ENCODE measurements at places on chromosomes 2 and 18.

- DNase-seq: no peak
Measured at GRCh38 chr18:37937287-37937686, 371.7 kb upstream of the CELF4 start.

DNA sequence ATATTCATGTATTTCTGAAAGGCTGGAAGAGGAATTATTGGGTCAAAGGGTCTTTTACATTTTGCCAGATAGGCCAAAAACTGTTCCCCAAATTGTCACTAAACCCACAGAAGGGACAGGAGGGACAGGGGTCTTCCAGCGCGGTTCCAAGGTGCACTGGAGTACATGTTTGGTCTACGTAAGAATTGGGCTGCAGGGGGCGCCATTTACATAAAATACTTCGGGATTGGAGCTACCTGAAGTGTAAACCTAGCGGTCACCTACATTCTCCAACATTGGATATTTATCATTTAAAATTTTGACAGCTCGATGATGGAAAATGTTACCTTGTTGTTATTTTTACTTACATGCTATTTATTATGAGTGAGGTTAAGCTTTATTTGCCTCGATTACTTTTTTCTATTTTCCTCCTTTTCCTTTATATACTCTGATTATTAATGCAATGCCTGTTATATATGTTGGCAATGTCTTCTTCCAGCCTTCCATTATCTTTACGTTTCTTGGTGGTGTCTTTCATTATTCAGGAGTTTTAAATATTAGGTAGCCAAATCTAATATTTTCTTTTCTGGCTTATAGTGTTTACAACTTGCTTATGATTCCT lies 43.0 kb upstream of the RAB6C start:
- DNase-seq: no peak

GRCh38 chr2:69241093-69241492 lies 145.9 kb downstream of the GFPT1 start:
- no peak for DNase-seq

DNA sequence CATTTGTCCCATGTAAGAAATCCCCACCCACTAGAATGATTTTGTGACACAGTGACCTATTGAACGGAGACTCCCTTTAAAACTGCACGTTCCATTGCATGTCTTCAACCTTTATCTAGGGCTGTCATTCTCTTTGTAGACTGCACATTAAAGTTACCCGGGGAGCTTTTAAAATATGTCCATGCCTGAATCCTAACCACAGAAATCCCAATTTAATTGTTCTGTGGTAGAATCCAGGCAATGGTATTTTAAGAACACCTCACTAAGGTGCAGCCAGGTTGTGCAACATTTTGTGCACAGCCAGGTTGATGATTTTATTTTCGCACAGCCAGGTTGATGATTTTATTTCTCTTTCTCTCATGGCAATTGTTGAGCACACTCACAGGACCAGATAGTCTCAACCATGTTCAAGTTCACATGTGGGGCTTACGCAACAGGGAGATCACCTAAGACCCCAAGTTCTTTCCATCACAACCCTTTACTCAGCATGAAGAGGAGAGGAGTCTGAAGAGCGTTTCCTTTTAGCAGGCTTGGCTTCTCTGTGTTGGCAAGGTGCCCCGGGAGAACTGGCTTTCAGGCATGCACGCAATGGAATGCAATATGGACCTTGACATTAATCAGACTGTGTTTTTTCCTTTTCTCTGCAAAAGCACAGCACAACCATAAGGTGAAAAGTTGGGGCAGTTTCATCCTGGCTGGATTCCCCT lies 467.3 kb upstream of the ETAA1 start:
- DNase-seq: peak; percentile 90

- no peak for DNase-seq
Measured at GRCh38 chr2:39948016-39948719, 169.1 kb upstream of the THUMPD2 start.

DNA sequence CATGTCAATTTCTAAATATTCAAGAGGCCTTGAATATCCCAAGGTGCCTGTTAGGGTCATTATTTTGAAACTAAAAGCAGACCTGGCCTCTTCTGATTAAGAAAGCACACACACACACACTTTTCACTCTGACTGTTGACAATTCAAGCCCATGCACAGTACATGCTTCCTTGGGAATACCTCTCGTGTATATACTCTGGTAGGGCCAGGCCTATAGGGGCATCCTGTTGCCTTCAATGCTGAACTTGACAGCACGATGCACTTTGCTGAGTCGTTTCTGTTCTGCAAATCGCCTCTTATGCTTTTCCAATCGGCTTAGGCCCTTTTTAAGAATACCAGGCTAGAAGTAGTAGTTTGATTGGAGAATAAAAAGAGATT lies 40.6 kb downstream of the IWS1 start:
- DNase-seq: no peak

DNA sequence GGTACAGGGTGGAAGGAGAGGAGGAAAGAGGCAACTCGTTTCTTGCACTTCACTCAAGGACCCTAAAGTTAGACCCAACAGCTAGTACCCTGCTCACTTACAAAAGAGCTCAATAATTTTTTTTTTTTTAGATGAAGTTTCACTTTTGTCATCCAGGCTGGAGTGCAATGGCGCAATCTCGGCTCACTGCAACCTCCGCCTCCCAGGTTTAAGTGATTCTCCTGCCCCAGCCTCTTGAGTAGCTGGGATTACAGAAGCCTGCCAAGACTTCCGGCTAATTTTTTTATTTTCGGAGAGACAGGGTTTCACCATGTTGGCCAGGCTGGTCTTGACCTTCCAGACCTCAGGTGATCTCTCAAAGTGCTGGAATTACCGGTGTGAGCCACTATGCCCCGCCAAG lies 4.1 kb downstream of the ASB3 start:
- no peak for DNase-seq

- no peak for DNase-seq
Measured at GRCh38 chr18:56962322-56962721, 184.6 kb upstream of the BOD1L2 start.

- no peak for DNase-seq
Measured at GRCh38 chr2:135320465-135321355, 210.3 kb downstream of the ZRANB3 start.

DNA sequence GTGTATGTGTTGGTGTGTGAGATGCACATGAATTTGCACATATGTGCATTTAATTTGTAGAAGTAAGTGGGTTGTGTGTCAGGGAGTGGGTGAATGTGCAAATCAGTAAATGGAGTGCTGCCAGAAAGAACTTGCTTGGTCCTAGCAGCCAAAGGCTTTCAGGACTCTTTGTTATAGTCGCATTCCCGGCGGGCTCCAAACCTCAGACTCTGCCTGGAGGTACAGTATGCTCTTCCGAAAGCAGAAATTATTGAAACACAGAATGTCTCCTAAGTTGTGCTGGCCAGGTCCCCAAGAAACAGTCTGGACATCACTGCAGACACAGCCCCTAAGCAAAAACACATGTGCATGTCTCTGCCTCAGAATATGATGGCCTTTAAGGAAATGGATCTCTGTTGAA lies 232.4 kb downstream of the INSIG2 start:
- no peak for DNase-seq

- DNase-seq: no peak
Measured at GRCh38 chr18:44897816-44898215, 217.1 kb downstream of the SETBP1 start.

DNA sequence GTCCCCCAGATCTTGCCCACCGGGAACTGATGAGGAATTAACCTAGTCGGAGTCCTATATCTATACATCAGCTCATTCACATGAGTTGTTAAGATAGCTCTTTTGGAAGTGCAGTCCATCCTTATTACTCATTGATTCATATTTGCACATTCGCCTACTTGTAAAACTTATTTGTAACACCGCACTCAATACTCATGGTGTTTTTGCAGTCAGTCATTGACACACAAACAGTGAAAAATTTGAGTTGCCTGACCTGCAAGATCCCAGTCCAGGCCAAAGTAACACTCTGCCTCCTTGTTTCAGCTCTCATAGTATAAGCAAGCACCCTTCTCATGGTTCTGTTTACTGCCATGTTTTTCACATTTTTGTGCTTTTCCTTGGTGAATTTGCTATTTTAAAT lies 180.6 kb downstream of the CTIF start:
- DNase-seq: no peak

- DNase-seq: no peak
Measured at GRCh38 chr18:45050712-45051601, 370.3 kb downstream of the SETBP1 start.

GRCh38 chr18:27668158-27668557 lies 483.1 kb upstream of the CHST9 start:
- DNase-seq: no peak

DNA sequence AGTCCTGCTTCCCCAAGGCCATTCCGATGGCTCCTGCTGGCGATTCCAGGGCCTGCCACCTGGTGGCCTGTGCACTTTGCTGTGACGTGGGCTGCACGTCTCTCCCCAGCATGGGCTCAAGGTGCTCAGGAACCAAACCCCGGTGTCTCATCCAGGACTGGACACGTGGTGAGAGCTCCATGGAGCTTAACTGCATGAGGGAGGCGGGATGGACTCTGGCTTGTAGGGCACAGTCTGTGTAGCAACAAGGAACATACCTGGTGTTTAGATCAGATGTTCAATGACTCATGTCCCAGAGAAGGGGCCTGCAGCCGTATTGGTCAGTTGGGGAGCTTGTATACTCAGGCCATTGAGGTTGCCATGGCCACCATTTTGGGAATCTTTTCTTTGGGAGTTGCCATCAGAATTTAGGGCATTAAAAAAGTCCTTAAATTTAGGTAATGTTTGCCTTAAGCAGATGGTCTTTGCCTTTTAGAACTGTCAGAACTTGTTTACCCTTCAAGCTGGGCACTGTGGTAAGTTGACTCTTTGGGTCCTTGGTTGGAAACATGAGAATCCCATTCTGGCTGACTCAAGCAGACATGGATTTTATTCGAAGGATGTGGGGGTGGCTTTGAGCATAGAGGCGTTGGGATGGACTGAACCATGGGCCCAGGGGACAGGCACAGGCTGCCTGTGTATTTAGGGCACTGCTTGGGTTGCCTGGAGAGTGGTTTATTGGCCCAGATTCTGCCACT lies 21.0 kb downstream of the AGAP1 start:
- DNase-seq: no peak

DNA sequence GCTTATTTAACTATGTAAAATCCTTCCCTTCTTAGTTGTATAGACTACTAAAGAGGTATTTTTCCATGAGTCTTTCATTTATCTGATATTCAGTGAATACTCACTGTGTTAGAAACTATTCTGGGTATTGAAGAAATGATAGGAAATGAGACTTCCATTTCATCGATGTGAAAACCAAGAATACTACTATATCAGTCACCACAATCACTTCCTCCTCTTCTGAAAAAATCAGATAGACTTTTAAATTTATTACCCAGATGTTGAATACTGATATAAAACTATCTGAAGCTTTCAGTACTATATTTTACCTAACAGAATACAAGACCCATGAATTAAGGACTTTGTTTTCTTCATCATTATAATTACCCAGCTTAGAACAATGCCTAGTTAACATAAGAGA lies 1801.1 kb upstream of the CELF4 start:
- no peak for DNase-seq

GRCh38 chr2:221969087-221969829 lies 329.5 kb downstream of the PAX3 start:
- no peak for DNase-seq

GRCh38 chr18:36403896-36404820 lies 106.6 kb downstream of the FHOD3 start:
- no peak for DNase-seq

- DNase-seq: no peak
Measured at GRCh38 chr2:241746084-241746483, 11.7 kb downstream of the D2HGDH start.

GRCh38 chr2:122635686-122636085 lies 880.2 kb downstream of the TSN start:
- DNase-seq: no peak

GRCh38 chr2:170362313-170362870 lies 184.4 kb downstream of the MYO3B start:
- no peak for DNase-seq

DNA sequence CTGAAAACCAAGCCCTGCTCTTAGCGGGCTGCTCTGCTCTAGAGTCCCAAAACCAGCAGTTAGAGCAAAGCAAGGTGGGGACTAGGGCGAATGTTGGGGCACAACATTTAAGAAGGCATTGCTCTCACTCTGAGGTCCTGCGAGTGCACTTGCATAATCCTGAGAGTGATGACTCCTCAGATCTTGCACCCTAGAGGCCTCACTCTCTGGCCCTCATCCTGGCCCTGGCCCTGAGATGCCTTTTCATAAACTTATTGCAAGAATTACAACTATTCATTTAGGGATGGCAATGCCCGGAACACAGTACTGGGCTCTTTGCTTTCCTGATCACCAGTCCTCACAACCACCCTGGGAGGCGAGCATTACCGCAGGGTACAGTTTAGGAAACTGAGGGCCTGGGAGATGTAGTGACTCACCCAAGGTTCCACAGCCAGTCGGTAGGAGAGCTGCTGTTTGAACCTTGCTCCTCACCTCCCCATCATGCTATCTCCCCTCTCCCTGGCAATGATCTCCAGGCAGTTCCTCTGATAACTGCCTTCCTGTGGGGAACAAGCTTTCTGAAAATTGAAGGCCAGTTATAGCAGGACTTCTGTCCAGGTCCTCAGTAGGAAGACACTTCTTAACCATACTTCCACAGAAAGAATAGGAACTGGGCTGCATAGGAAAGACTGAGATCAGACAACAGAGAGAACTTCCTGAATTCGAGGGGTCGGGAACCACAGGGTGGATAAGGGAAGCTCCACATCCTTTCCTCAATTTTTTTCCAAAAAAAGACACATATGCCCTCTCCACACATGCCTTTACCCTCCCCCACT lies 91.3 kb downstream of the TNS1 start:
- DNase-seq: peak; percentile 87

- peak; percentile 81 for DNase-seq
Measured at GRCh38 chr18:74255131-74255616, 36.6 kb downstream of the CYB5A start.

GRCh38 chr2:206867006-206867405 lies 72.3 kb upstream of the CPO start:
- DNase-seq: no peak

GRCh38 chr2:23789012-23789411 lies 137.9 kb downstream of the ATAD2B start:
- DNase-seq: no peak

- no peak for DNase-seq
Measured at GRCh38 chr2:25620077-25620476, 53.3 kb downstream of the DTNB start.

GRCh38 chr2:2754940-2755339 lies 423.9 kb upstream of the MYT1L start:
- no peak for DNase-seq
